PC-9 (cell line): ENCODE measurements at places on chromosomes 6 and 20.

DNA sequence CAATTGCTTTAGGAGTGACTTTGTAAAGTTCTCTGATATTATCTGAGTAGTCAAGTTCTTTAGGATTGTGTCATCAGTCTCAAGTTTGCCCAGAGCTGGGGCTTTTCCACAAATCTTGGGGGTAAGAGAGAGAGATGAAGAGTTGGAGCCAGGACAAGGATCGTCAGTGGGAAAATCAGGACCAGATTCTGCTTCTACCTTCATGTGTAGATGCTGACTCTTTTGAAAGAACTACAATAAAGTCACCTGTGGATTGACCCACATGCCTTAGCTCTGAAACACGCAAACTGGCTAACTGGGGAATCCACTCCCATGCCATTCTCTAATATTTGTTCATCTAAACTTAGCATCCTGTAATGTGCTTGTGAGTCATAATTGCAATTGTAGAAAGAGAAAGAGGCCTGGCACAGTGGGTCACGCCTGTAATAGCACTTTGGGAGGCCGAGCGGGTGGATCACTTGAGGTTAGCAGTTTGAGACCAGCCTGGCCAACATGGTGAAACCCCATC, 15.6 kb upstream of the BICRAL start:
- peak; percentile 40 for DNase-seq

DNA sequence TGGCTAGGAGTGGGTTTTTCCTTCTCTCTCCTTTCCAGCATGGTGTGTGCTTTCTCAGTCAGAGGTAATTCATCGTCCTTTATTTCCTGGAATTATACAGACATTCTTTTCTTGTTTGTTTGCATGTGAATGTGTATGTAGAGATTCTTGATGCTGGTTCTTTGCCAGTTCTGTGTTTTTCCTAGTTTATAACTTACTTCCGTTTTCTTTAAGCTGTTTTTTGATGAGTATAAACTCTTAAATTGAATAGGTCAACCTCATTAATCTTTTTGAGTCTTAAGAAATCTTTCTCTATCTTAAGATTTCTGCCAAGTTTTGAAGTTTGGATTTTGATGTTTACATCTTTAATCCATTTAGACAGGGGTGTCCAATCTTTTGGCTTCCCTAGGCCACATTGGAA, 38.7 kb downstream of the IGF2R start:
- DNase-seq: no peak

DNA sequence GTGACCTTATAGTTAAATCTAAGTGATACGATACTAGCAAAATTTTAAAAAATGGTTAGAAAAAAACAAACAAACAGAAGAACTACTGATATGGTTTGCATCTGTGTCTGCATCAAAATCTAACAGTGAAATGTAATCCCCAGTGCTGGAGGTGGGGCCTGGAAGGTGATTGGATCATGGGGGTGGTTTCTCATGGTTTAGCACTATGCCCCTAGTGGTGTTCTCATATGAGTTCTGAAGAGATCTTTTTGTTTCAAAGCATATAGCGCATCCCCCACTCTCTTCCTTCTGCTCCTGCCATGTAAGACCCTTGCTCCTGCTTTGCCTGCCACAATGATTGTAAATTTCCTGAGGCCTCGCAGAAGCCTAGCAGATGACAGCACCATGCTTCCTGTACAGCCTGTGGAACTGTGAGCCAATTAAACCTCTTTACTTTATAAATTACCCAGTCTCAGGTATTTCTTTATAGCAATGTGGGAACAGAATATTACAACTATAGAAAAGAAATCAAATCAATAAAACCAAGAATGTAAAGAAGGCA, 5.4 kb downstream of the FBXL4 start:
- no peak for DNase-seq

DNA sequence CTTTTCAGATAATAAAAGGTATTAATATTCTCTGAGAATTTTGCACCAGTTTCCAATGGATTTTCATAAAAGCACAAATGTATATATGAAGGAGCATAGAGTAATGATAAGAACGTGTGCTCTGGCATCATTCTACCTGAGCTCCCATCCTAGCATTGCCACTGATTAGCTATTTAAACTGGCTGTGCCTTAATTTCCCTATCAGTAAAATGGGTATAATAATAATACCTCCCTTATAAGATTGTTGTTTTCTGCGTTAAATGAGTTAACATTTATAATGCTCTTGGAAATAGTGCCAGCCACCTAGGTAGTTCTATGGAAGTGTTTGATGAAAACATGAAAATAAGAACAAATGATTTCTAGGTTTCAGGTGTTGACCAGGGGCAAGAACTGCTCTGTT, 11.2 kb downstream of the ZKSCAN3 start:
- DNase-seq: no peak

- DNase-seq: no peak
Measured at GRCh38 chr6:88975369-88975768, 12.0 kb upstream of the RNGTT start.

DNA sequence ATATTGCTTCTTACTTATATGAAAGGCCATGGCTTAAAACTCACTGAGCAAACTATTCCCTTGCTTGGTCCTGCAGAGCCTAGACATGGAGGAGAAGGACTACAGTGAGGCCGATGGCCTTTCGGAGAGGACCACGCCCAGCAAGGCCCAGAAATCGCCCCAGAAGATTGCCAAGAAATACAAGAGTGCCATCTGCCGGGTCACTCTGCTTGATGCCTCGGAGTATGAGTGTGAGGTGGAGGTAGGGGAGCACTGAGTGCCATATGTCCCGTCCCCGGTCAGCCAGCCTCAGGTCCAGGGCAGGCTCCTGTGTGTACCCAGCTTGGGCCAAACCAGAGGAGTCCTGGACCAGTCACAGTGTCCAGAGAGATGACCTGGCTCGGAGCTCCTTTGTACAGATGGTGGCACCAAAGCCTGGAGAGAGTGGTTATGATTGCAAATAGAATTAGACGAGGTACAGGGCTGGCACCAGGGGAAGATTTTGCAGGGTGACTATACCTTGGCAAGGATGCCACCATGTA, 21.0 kb downstream of the EPB41L1 start:
- DNase-seq: no peak

- DNase-seq: no peak
Measured at GRCh38 chr6:145020543-145020942, 714.8 kb downstream of the EPM2A start.

DNA sequence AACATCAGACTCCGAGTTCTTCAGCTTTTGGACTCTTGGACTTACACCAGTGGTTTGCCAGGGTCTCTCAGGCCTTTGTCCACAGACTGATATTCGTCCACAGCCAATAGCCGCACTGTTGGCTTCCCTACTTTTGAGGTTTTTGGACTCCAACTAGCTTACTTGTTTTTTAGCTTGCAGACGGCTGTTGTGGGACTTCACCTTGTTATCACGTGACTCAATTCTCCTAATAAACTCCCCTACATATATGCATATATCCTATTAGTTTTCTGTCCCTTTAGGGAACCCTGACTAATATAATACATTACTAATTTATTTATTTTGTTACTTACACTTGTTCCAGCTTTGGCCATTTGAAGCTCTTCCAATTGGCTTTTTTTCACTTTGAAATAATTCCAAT, 311.3 kb downstream of the BMP2 start:
- DNase-seq: no peak

DNA sequence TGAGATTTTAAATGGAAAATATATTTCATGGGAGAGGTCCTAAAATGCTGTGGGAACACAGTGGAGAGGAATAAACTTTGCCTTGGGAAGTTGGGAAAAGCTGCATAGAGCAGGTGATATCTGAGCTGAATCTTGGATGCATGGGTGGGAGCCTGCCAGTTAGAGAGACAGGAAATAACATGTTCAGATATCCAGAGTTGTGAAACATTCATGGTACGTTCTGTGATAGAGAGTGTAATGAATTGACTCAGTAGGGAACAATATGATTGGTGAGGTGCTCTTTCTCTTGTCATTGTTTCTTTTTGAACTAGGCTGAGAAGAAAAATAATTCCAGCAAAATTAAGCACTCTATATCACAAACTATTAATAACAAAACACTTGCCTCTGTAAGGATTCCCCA, 72.8 kb downstream of the RPS12 start:
- no peak for DNase-seq

GRCh38 chr20:41318271-41318649, 729 bp upstream of the ZHX3 start:
- DNase-seq: no peak

DNA sequence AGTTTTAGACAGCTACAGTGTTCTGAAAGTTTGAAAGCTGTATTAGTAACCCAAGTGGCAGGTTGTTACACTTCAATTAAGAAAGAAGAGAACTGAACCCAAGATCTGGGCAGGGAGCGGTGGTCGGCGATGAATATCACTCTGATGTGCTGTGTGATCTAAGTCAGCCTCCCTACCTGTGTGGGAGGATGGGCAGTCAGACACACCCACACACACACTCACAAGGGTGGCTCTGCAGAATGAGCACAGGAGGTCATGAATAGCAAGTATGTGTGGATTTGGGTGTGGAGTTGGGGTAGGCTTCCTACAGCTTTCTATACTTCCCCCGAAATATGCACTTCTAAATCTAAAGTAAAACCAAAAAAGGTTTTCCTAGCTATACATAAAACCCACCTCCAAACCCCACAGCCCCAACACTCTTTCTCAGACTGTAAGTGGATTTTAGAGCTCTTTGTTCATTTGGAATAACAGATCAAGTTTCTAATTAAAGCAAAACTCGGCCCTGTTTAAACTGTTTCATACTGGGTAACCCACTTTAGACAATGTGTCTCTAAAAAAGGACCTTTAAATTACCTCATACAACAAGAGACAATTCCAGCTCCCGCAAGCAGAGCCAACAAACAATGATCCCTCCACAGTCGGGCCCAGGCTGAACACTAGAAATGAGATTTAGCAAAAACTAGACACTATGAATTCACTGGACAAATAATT, 19.4 kb downstream of the TNFRSF21 start:
- DNase-seq: peak; percentile 33

- no peak for DNase-seq
Measured at GRCh38 chr6:160010067-160010466, 41.2 kb downstream of the IGF2R start.
